ENCODE measurements at places on chromosomes 12 and 14.

DNA sequence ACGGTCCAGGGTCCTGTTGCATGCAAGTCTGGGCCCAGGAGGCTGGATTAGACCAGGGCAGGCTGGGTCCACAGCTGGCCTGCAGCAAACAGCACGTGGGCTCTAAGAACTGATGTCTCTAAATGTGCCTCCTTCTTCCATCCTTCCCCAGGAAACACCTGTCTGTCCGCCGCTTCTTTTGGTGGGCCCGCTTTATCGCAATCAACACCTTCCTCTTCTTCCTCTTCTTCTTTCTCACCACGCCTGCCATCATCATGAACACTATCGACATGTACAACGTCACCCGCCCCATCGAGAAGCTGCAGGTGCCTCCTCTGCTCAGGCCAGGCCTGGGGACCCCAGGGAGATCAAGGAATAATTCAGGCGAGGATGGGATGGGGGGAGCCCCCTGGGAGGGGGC is 28.3 kb downstream of the NGB start:
- no peak for DNase-seq

DNA sequence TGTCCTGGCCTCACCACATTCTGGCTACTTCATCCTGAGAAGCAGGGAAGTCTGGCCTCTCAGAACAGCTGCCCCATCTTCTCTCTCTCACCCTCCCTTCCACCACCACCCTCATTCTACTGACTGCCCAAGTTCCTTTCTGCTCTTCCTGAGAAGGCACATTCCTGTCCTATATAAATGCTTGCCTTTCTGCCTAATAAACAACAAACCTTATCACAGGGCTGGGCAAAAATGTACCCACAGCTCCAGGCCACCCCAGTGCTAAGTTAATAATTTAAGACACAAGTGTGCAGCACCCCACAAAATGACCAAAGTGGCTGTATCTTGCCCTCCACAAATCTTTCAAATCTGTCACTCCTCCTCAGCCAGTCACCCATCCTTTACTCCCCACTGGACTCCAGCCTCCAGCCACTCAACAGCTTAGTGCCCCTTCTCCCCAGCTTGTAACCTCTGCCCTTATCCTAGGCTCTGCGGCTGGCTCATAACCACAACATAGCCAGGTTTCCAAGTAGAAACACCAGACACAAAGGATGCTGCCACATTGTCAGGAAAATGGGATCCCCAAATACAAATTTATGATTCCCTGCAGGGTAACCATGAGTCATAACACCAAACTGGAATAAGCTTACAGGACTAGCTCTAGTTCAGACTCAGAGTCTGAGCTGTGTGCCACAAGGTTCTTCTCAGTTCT is 15.0 kb downstream of the OXA1L start:
- DNase-seq = peak; percentile 19

DNA sequence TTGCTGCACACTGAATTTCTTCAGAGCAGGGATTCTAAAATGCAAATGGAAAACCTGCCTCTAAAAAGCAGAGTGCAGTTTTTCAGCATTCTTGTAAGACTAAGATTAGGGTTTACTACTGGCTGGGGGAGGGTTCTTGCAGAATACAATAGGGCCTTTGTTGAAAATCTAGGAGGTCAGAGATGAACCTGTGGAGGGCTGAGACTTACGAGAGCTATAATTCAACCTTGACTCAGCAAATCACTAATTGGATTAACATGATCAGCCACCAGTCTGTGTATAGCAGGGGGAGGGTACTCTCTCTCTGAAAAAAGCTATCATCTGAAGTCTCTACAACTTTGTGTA is 92.6 kb upstream of the HIF1A start:
- no peak for DNase-seq

DNA sequence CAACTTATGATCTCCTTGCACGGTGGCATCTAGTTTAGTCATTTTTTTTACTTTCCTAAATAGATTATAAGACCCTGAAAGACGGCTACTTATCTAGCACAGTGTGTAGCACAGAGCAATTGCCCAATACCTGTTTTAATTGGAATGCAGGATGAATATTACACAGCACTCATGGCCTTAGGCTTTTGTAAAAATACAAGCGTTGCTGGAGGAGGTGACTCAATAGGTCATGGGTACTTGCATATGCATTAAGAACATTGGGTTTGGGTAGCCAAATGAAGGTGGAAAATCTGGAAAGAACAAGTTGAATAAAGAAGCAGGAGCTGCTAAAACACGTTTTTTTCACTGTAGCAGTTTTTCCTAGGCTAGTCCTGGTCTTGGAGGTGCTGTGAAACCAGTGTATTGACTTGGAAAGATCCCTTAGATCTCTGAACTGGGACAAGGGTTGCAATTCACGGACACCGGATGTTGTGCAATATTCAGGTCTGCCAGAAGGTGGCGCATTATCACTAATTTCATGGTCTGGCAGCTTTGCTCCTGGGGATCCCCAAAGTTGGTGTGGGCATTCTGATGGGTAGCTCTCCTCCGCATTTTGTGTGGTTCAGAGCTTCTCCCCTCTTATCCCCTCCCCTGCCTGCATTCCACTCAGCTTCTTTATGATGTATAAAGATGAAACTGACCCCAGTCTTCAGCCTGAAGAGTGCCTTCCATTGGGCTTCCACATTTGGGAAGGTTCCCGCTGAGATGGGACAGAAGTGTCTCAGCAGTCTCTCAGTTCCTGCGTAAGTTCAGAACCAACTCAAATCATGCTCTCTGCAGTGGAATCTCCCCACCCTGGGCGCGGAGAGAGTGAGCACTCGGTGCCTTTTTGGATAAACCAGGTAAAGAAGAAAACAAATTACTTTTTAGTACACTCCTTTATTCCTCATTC is 278.3 kb downstream of the NRXN3 start:
- DNase-seq = peak; percentile 36

DNA sequence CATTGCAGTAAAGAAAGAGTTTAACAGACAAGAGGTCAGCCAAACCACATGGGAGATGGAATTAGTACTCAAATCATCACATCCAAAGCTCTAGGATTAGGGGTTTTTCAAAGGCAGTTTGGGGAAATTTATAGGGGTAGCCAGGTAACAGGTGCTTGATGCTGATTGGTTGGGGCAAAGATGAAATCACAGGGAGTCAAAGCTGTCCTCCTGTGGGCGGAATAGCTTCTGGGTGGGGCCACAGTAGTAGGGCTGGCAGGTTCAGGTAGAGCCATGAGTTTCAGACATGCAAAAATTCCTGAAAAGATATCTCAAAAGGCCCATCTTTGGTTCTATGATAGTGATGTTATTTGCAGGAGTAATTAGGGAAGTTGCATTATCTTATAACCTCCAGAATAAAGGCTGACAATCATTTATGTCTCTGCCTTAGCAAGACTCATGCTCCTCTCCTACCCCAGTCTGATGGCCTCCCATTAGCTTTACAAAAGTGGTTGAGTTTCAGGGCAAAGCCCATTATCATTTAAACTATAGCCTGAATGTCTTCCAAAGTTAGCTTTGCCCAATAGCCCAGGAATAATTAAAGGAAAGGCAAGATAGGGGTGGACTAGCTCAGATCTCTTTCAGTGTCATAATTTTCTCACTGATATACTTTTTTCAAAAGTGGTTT is 42.1 kb upstream of the CNTN1 start:
- no peak for DNase-seq

DNA sequence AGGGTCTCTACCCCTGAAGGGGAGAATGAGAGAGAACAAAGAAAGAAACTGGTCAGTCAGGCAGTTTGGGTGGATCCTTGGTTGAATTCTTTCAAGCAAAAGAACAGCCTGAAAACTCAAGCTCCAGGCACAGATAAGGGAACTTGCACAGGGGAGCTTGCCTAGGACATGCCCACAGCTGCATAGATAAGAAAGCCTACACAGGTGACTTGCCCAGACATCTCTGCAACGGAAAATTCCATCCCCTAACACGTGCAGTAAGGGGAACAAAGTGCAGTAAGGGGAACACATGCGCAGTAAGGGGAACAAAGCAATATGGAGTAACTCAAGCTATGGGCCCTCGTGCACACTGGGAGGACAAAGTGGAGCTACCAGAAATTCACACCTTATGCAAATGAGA is 540.1 kb upstream of the MIS18BP1 start:
- DNase-seq = no peak

DNA sequence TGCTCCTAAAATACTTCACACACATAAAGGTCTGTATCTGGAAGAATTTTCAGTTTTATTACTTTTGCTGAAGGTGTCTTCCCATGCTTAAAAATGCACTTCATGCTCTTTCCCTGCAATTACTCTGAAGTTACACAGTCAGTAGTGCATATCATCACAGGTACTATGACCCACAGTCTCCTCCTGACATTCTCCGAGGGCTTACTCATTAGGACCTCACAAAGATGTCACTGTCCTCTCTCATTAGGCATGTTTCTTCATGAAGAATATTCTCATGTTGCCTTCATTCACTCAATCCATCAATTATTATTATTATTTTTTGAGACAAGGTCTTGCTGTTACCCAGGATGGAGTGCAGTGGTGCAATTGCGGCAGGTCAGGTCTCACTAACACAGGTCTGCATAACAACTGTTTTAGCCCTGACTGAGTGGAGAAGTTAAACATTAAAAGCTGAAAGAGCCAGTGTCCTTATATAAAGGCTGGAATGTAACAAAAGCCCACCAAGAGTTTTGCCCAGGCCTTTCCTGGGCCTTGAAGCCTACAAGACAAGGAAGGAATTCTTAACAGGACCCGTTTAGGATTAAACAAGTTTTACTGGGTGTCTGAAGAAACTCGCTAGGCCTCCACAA is 119.5 kb upstream of the WSCD2 start:
- no peak for DNase-seq

GRCh38 chr14:52987514-52987913 is 36.7 kb upstream of the FERMT2 start:
- DNase-seq = no peak

DNA sequence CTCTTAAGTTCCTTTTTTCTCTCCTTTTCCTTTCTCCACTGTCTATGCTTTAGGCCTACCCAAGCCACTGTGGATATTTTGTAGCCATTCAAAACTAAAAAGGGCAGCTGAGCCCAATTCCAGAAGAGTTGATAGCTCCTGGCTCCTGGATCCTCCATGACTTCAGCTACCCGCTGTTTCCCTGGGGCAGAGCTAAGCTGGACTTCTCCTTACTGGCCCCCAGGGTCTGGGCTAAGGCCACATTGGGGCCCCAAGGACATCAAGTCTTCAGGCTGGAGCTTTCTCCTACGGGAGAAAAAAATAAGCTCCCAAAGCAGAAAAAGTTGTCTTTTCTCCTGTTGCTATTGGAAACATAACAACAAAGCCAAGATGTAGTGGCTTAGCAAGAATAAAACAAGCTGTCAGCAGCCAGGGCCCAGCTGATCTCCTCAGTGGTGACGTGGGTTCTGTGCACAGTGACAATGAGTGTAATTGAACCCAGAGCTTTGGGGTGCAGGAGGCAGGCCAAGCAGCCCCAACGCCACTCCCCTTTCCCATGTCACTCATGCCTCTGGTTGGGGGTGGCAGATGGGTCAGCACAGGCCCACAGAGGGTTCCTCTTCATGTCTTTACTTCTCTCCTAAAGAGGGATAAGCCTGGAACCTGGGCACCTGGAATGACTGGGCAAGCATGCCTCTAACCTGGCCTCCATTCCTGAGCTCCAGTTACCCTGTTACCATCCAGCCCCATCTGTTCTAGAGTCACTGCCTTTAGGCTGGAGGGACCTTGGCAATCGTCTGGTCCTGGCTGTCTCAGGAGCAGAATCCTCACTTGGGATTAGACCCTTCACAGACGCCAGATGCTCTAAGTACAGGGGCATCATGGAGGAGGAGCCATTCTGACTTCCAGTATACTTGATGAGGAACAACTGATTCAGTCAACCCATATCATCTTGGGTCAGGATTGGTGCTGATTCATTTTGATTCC is 171.2 kb downstream of the ZFP36L1 start:
- DNase-seq = no peak

DNA sequence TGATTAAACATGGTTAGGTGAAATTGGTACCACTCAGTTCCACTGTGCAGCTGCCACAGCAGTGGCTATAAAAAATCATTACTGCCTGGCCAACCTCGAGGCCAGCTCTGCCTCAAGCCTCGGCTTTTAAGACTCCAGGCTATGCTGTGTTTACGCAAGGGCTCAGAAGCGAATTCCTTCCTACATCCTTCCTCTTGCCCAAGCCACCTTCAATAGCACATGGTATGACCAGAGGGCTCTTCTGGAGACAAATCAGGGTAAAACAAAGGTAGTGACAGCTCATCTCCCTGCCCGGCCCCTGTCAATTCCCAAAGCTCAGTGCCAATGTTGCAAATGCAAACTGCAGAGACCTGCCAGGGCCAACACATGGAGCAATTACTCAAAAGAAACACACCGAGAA is 31.9 kb downstream of the NUAK1 start:
- DNase-seq = peak; percentile 30

GRCh38 chr12:97461553-97461952 is 1.1 kb upstream of the RMST start:
- no peak for DNase-seq

- no peak for DNase-seq
Observed at GRCh38 chr14:104350463-104351185, 212.2 kb downstream of the KIF26A start.

GRCh38 chr12:33834672-33835071 is 187.6 kb upstream of the ALG10 start:
- no peak for DNase-seq

GRCh38 chr12:33988197-33988805 is 34.0 kb upstream of the ALG10 start:
- DNase-seq = no peak

- DNase-seq = no peak
Observed at GRCh38 chr14:100317912-100318808, 5.0 kb upstream of the SLC25A47 start.

- no peak for DNase-seq
Observed at GRCh38 chr12:30902001-30902400, 24.5 kb upstream of the TSPAN11 start.

DNA sequence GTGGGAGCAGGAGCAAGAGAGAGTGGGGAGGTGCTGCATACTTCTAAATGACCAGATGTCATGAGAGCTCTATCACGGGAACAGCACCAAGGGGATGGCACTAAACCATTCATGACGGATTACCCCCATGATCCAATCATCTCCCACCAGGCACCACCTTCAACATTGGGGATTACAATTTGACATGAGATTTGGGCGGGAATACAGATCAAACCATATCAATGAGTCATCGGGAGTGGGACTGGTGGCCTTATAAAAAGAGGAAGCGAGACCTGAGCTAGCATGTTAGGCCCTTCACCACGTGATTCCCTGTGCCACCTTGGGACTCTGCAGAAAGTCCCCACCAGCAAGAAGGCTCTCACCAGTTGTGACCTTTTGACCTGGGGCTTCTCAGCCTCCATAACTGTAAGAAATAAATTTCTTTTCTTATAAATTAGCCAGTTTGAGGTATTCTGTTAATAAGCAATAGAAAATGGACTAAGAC is 28.7 kb downstream of the COX8C start:
- DNase-seq = no peak
